ENCODE measurements at places on chromosomes 11 and 22. TPM values are rescaled to one million over a fixed set of nuclear protein-coding genes. Genes with fewer than 3 reads are reported as not detected.

PATE4 gene
- total RNA-seq, result not detected

MUC5AC gene
- not detected for total RNA-seq

SYVN1 gene
- 33.8 TPM for total RNA-seq

TSGA10IP gene
- total RNA-seq, result not detected

DNAL4 gene
- total RNA-seq, result 9.5 TPM

TBX10 gene
- not detected for total RNA-seq

KCNJ1 gene
- not detected for total RNA-seq

SOX6 gene
- not detected for total RNA-seq
